ENCODE measurements at places on chromosomes 3 and 15.

- no peak for DNase-seq
These were observed 129.2 kb upstream of the TSC22D2 start for GRCh38 chr3:150278843-150279381.

GRCh38 chr3:58665405-58665804, 1.2 kb downstream of the FAM3D start:
- DNase-seq: no peak

GRCh38 chr15:93146196-93146595, 57.2 kb upstream of the RGMA start:
- no peak for DNase-seq

GRCh38 chr3:25265284-25265683, 162.8 kb upstream of the RARB start:
- DNase-seq: no peak

- DNase-seq: no peak
These were observed 12.2 kb upstream of the NCKIPSD start for GRCh38 chr3:48697952-48698351.

GRCh38 chr3:23341147-23341838, 138.2 kb downstream of the UBE2E2 start:
- no peak for DNase-seq

- no peak for DNase-seq
These were observed 11.3 kb upstream of the THRB start for GRCh38 chr3:24505691-24506550.

- DNase-seq: no peak
These were observed 769.4 kb upstream of the GOLIM4 start for GRCh38 chr3:168865022-168865551.

- no peak for DNase-seq
These were observed 11.3 kb downstream of the CSRNP1 start for GRCh38 chr3:39142067-39142466.

DNA sequence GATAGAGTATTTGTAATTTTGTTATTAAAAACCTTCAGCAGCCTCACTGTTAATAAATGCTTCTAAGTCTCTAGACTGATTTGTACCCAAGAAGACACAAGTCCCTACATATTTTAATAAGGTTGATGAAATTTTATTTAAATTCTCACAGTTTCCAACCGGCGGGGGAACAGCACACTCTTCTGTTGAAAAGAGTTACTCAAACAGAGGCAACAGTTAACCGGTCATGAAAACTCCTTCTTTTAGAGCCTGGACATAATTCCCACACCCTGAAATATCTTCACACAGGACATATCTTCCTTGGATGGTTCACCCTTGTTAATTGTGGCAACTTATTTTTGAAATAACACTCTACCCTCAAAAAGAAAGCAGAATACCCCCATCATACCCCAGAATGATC, 278.8 kb downstream of the FOXP1 start:
- DNase-seq: no peak

DNA sequence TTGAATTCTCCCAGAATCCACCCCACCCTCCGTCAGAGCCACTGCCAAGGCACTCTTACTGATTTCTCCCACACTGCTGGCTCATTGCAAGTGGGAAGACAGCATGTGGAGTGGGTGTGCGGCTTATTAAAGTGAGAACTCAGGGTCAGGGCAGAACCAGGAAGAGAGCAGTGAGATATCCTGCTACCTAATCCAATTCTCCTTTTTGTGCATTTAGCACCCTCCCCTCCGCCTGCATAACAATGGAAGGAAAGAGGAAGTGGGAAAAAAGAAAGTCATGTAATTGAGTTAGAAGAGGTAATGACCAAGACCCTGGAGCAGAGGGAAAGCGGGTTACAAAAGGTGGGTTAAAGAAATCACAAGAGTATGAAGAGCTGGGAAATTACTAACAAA, 27.8 kb upstream of the PIK3CB start:
- DNase-seq: no peak
